Activated CD4-positive, alpha-beta T cell treated with anti-CD3 and anti-CD28 coated beads, Interleukin-2, Interleukin-6, amounts not matched to agents 100 ng/mL and 50 ng/mL, durations not matched to agents 16 hours and 8 hours (primary cell): ENCODE measurements at places on chromosomes 7 and 10.
A peak's percentile ranks its signal among the peaks of the same experiment; 100 is the strongest.

DNA sequence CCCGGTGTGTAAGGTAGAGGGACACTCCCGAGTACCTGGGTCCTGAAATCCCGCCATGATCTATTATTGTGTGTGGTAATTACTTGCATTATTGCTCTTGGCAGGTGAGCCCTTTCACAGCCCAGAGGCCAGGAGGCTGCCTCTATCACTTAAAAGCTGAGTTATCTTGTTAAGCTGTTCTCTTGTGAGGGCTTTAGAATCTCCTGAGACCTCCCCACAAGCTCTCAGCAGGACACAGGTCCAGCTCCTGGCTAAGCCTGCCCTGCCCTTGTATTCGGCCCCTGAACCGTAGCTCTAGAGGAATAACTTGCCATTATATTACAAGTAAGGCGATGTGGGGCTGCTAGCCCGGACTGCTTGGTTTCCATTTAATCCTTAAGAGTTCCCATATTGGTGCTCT, 13.9 kb downstream of the SND1 start:
- DNase-seq, result no peak

DNA sequence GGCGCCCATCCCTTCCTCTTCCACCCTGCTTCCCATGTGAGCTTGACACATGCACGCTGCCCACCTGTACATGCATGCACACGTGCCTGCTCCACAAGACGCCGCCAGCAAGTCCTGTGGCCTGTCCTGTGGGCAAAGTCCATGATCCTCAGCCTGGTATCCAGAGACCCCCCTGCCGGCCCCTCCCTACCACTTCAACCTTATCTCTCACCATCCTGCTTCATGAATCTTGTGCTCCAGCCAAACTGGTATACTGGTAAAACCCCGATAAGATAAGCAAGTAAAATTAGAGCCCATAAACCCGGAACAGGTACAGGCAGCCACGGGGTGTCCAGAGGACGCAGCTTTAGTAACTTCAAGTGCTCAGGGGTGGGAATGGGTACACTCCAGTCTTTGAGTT, 11.8 kb upstream of the TBXAS1 start:
- no peak for DNase-seq

DNA sequence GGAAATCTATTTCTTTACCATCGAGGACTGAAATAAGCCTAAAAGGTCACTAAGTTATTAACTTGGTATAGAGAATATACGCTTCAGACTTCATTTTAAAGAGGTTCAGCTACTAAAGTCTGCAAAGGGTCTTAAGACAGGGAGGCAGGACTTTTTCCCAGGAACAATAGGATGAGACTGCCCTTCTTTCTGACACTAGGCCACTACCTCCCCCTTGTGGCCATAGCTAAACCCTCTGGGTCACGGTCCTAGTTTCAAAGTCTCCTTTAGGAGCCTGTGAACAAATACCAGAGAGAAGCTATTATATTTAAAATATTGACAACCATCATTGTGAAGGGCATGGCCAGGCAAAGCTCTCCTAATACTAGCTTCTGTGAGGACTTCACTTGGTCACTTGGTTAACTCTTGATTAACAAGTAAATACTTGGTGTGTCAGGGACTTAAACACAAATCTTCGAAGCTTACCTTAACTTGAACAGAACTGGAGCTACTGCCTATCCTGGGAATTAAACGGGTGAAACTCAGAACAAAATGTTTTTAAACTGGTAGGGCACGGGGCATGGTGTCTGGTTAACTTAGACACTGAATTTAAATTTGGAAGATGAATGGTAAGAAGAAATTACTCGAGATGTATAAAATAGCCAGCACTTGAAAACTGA, 75.6 kb downstream of the CCDC6 start:
- peak; percentile 34 for DNase-seq

- DNase-seq, result no peak
Observed at GRCh38 chr10:29353305-29353704, 64.4 kb downstream of the LYZL1 start.

- no peak for DNase-seq
Observed at GRCh38 chr7:148581624-148582023, 8.9 kb upstream of the C7orf33 start.

GRCh38 chr7:113141803-113142202, 23.4 kb upstream of the SMIM30 start:
- DNase-seq, result no peak
